ENCODE measurements at places on chromosomes 3 and 15.
A peak's percentile ranks its signal among the peaks of the same experiment; 100 is the strongest.

GRCh38 chr3:172919297-172919683, 168.8 kb downstream of the ECT2 start:
- no peak for DNase-seq

DNA sequence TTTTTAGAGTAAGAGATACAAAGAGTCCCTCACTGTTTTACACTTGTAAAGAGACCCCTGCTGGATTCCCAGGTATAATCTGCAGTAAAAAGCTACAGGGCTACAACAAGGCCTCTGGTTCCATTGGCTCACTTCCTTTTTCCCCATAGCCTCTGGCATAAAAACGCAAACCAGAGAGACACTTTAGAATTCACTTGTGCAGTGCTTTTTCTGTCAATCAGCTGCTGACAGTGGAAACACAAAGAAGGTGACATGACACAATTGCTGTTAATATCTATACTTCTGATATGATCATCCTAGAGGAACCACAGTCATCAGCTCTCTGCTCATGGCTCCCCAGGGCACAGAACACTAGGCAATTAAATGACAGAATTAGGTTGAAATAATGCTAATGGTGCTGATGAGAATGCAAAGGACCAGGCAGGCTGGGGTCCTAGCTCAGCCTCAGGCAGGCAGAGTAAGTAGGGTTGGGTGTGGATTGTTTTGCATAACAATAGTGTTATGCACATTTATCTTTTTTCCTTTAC, 667.9 kb upstream of the CFAP20DC start:
- DNase-seq: no peak

- DNase-seq: peak; percentile 40
Observed at GRCh38 chr3:58116161-58116955, 94.4 kb downstream of the DNASE1L3 start.

DNA sequence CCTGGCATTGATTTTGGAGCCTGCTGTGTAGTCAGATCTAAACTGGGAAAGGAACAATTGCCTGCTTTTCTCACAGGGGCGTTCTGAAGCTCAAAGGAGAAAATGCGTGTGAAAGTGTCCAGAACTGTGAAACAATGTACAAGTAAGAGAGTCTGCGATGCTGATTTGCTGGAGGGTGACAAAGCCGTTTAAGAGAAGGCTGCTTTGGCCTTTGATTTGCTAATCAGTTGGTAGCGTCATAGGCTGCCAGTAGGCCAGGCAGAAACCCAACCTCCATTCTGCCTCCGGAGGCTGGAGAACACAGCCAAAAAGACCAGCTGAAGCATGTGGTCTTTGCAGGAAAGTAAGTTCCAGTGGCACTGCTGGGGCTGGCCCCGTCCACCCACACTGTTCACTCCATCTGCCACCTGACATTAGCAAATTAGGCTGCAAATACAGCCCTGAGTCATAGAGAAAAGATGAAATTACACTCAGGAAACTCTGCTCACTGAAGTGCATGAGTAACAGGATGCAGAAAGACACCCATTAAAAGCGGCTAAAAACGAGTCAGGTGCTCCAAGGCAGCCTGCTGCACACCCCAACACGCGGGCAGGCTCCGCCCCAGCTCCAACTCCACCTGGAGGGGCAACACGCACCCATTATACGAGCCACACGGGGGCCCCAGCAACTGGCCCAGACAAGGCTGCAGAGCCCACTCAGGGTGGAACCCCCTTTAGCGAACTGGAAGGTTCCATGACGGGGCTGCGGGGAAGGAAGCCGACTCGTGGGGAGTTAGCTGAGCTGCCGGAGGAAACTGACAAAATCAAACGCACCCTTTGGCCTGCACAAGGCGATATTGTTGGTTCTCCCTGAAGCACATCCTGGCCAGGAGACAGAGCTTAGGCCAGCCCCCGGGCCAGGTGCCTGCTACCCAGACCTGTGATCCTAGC, 31.6 kb downstream of the ZDHHC19 start:
- peak; percentile 76 for DNase-seq

DNA sequence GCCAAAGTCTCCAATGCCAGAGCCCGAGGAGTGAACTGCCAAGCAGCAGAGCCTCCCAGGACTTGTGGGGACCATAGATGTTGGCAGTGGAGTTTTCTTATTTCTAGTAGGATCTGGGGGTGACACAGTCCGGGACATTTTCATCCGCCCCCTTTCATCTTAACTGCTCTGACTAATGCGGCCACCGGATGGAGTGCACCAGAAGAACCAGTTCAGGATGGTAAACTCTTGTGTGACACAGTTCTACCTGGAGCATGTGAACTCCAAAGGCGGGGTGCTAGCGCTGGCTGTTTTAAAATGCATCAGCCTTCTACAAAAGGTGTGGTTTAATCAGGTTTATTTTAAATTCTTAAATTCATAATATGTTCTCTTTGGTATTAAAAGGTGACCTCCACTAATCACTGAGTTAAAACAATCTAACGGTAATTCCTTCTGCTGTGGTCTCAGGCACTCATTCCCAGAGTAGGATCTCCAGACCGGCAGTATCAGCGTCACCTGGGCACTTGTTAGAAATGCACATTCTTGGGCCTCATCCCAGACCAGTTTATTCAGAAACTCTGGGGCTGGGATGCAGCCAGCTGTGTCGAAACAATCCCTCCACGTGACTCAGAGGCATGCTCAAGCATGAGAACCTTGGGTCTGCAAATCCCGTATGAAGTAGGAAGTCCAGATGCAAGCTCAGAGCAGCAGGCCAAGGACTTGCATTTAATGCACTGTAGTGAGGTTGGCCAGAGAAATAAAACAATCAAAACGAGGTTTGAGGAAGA, 105.5 kb downstream of the GABRB3 start:
- DNase-seq: no peak

DNA sequence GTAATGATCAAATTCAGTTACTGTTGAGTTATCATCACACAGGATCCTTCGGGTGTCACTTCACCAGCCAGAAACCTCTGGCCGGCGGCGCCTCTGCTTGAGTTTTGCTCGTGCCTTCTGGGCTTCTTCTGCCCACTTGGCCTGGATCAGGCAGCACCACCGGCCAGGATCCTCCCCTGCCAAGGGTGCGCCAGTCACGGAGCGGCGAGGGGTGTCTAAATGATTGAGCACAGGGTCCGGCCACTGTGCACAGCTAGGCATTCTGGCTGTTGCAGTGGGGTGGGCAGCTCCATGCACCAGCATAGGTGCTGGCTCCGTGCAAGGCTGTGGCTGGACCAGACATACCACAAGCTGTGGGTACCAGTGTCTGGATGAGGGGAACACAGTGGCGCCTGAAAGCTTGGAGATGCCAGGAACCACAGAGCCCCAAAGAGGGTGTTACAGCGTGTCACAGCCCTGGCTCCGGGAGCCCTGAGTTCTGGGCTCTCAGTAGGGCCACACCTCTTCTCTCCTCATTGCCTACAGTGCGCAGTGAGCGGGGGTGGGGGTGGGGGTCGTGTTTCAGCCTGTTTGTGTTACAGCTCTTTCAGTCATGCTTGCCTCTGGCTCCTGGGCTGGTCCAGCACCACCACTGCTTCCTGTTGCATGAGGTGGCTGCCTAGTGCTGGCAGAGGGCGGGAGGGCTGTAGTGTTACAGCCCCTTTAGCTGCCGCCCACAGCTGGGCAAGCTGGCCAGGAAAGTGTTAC, 169.4 kb downstream of the FNDC3B start:
- no peak for DNase-seq

- no peak for DNase-seq
Observed at GRCh38 chr15:58457466-58457965, 25.7 kb downstream of the LIPC start.

GRCh38 chr3:130905551-130905950, 11.7 kb downstream of the ATP2C1 start:
- no peak for DNase-seq

DNA sequence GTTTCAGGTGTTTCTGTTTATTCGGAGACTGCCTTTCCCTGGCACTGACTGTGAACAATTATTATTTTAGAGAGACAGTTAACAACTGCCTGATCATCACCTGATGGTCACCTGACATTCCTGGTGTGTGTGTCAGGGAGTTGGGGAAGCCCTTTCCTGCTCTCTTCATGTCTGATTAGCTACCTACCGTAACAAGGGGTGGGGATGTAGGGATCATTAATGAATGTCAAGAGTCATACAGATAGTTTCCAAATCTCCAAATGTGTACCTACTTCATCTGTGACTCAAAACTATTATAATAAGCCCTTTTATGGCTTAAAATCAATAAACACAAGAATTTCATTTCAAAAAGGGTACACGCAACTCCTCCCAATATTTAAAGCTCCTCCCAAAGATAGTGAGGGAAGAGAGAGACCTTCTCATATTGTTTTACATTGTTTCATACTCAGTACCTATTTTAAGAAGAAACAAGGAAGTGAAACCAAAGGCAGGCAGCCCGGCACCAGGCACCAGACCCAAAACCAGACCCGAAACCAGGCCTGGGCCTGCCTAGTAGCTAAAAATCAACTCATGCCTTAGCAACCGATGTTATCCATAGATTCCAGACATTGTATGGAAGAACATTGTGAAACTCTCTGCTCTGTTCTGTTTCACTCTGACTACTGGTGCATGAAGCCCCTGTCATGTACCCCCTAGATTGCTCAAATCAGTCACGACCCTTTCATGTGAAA, 844.9 kb upstream of the ALCAM start:
- no peak for DNase-seq

DNA sequence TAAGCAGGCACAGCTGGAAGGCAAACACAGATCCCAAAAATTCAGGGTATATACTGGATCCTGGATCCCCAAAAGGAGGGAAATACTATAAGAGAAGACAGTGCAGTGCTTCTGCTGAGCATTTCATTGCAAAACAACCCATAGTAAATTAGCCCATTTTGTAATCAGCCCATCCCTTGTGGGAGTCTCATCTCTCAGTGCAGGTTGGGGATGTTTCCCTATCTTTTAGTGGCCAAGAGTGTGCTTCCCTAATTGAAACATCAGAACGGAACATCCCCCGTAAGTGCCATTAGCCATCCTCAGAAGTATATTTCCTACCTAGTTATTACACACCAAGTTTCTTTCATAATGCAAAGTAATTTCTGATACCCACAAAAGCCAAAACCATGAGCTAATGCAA, 11.2 kb upstream of the MTMR14 start:
- DNase-seq: no peak

DNA sequence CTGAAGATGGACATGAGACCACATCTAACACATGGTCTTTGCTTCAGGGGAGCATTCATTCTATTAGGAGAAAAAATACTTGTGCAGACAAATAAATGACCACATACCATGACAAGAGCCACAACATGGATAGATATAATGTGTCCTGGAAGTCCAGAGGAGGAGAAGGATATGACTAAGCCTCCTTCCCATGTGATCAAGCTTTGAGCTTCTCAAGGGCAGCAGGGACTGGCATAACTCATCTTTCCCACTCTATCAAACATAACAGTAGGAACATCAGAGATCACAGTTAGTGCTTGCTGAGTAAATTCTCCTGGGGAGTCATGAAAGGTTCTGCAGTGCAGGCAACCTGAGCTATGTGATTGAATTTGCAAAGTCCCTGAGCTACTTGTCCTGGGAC, 86.0 kb upstream of the LPP start:
- no peak for DNase-seq

DNA sequence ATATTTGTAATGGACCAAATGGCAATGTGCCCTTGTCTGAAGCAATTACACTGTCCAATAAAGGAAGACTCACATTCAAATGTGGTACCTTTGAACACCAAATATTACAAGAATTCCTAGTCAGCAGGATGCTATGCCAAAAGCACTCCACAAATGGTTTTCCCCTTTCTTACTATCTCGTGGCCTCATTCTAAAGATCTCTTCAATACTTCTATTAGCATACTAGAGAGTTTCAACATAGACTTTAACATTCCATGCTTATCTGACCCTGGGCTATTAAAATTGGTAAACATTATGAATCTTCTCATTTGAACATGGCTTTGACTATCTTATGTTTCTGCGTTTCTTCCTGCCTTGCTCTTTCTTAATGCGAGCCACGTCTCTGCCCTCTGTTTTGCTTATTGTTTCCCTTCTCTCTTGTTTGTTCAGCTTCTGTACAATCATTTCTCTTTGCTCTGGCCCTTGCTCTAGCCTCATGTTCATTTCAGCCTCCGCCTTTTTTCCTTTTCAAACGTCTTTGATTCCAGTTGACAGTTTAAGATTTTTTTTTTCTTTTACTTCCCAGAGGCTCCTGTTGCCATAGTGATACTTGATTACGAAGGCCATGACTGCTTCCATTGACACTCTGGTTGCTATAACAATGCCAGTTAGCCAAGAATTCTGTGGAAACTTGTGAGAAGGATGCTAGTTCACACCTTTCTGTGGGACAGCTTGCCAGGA, 49.5 kb upstream of the SLC9A9 start:
- DNase-seq: no peak

- no peak for DNase-seq
Observed at GRCh38 chr15:88126695-88127431, 129.7 kb downstream of the NTRK3 start.

DNA sequence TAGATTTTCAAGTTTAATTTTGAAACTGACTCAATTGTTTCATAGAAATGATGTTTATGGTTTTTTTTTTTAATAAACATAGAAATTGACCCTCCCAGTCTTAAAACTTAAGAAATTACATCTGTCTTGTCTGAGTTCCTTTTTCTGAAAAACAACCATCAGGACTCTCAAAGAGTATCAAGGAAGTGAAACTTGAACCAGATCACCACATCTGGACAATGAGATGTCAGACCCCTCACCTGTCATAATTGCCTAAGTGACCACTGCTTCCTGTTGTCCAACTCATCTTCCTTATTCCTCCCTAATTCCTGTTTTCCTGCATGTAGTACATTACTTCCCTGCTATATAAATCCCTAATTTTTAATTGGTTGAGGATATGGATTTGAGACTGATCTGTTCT, 441.5 kb upstream of the ARHGEF26 start:
- no peak for DNase-seq

- DNase-seq: no peak
Observed at GRCh38 chr3:69647081-69647480, 92.2 kb upstream of the MITF start.

GRCh38 chr3:184338511-184338945, 1.1 kb downstream of the FAM131A start:
- DNase-seq: no peak

GRCh38 chr15:67017311-67017710, 48.1 kb upstream of the SMAD3 start:
- DNase-seq: no peak

DNA sequence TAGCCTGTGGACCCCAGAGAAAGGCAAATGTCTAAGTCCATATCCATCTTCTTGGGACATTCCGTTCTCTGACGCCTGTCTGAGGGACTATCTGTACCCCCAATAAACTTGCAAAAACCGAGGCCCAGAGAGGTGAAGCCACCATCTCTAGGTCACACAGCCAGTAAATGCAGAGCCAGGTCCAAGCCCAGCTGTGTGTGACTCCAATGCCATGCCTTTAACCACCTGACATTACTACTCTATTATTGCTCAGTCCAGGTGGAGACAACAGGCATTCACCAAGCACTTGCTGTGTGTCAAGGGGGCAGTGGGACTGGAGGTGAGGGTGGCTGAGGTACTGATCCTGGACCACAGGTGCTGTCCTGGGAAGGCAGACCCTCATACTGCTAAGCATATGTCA, 25.4 kb downstream of the CYP8B1 start:
- no peak for DNase-seq

- no peak for DNase-seq
Observed at GRCh38 chr3:148190441-148190990, 507.2 kb upstream of the AGTR1 start.

GRCh38 chr3:13888576-13888975, 8.7 kb upstream of the WNT7A start:
- DNase-seq: no peak

All from stimulated activated CD8-positive, alpha-beta memory T cell treated with anti-CD3 and anti-CD28 coated beads, Interleukin-12 subunit alpha, Interleukin-12 subunit beta, amount 100 ng/mL, for 4 hours (primary cell).